ENCODE measurements at places on chromosomes 1 and 21. TPM values are rescaled to one million over a fixed set of nuclear protein-coding genes. Genes with fewer than 3 reads are reported as not detected.

KIF14 gene
- not detected for polyA plus RNA-seq

TMEM125 gene
- polyA plus RNA-seq, result 81.0 TPM

VANGL2 gene
- 0.67 TPM for polyA plus RNA-seq

ARHGAP29 gene
- polyA plus RNA-seq, result 0.22 TPM

GBP5 gene
- polyA plus RNA-seq, result 3.8 TPM

RORC gene
- 10.8 TPM for polyA plus RNA-seq

NUF2 gene
- polyA plus RNA-seq, result 11.5 TPM

ADAMTS4 gene
- 7.9 TPM for polyA plus RNA-seq

ANP32E gene
- 13.2 TPM for polyA plus RNA-seq

DNAI4 gene
- 1.1 TPM for polyA plus RNA-seq

PKP1 gene
- 0.24 TPM for polyA plus RNA-seq

LAPTM5 gene
- 10.5 TPM for polyA plus RNA-seq

OR14K1 gene
- not detected for polyA plus RNA-seq

CLCA1 gene
- polyA plus RNA-seq, result 90.2 TPM

ADGRB2 gene
- 4.9 TPM for polyA plus RNA-seq

CYP4A22 gene
- 0.54 TPM for polyA plus RNA-seq

CLCA4 gene
- 0.47 TPM for polyA plus RNA-seq

PDZK1 gene
- polyA plus RNA-seq, result 141 TPM

SELENOF gene
- 163 TPM for polyA plus RNA-seq
